ENCODE measurements at places on chromosomes 4 and X.
A peak's percentile ranks its signal among the peaks of the same experiment; 100 is the strongest.

GRCh38 chr4:86032476-86033022 is 327.3 kb downstream of the MAPK10 start:
- no peak for DNase-seq

- no peak for DNase-seq
Observed at GRCh38 chr4:6884341-6884870, 25.2 kb upstream of the TBC1D14 start.

DNA sequence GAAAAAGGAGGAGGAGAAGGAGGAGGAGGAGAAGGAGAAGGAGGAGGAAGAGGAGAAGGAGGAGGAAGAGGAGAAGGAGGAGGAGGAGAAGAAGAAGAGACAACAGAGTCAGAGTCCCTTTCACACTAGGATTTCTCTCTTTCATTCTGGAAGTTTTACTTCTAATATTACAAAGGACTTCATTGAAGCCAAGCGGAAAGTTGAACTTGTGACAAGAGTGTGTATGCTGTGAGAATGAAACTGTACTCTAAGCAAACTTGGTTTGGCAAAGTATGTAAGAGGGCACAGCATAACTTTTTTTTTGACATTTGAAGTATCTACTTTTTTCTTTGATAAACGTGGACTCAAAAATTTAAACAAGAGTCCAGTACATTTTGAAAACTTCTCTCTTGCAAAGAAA is 48.0 kb downstream of the CXCL8 start:
- DNase-seq, result no peak

- no peak for DNase-seq
Observed at GRCh38 chrX:54446084-54446483, 5.9 kb downstream of the TSR2 start.

GRCh38 chrX:12701628-12702027 is 89.6 kb upstream of the PRPS2 start:
- DNase-seq, result peak; percentile 25

- DNase-seq, result no peak
Observed at GRCh38 chr4:141223418-141223817, 2.7 kb downstream of the ZNF330 start.

Measured in left cardiac atrium (tissue), 4 donors.